Epithelial cell of esophagus (primary cell): ENCODE measurements at places on chromosomes 5 and 9.

DNA sequence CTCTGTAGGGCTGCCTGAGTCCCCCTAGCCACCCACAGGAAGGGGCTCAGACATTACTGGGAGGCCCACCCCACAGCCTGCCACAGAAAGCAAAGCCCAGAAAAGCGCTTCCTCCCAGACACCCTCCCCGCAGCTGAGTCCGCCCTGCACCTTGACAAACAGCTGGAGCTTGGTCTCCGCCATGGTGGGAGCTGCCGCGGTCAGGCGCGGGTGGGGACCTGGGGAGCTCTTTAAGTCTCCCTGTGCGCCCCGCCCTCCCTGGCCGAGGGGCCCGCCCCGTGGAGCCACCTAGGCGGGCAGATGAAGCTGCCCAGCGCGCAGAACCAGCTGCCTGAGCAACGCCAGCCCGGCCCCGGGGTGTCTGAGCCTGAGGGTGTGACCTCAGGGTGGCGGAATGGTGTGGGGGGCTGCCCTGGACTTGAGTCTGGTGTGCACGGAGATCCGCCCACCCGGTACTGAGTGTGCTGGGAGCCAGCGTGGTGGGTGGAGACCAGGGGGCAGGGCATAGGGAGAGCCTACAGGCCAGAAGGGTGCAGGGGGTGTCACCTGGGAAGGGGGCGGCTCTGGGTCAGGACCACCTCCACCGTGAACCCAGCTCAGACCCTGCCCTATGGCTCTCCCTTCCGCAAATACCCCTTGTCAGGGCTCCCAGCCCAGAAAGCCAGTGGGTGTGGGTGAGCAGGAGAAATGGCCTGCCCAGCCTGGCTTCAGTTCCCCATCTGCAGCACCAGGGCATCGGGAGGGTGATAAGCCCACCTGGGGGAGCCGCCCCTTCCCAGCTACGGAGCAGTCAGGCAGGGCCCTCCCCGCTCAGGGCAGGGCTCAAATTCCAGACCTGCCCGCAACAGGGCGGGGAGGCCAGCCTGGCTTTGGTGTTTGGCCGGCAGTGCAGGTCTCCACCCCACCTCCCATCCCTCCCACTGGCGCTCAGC, at the start of gene CLIC3:
TSS of gene CLIC3 (minus strand) at position 208 of the 932 bp plus-strand sequence. CDS start at position 183, 25 bp downstream.
- peak; percentile 34 for DNase-seq

DNA sequence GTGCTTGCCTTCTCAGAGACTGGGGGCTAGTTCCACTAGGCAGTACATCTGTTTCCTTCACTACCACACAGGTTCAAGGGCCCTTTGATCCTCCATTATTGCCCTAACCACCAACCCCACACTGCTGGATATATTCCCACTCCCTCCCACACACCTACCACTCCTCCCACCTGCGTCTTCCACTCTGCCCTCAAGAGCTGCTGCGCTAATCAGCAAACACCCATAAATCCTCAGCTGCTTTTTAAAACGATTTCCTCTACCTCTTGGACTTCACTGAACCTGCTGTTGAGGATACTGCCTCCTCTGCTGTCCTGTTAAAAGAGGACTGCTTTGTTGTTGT, 120.9 kb downstream of the MAPKAP1 start:
- DNase-seq, result no peak

- no peak for DNase-seq
Observed at GRCh38 chr5:57311251-57311650, 137.4 kb downstream of the GPBP1 start.

DNA sequence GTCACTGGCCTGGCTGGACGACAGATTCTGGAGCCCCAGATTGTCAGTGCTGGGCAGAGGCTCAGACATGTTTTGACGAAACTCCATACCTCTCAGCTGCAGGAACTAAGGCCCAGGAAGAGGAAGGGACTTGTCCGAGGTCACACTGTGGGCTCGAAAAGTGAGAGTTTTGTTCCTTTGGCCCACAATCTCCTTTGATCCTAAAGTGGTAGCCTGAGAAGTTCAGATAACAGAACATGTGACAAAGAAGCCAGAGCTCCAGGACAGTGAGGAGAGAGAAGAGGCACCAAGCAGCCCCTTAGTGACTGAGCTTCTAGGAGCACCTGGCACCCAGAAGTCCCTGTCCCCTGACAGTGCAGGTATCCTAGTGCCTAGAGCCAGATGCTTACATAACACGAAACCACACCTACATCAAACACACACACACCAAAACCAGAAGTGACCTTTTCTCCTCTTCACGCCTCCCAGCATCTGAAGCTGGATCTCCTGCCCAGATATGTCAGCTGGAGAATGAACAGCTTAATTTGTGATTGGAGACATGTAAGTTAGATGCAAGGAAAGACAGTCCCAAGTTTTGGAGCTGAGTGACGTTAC, 88.9 kb downstream of the ADRB2 start:
- DNase-seq, result peak; percentile 52

- no peak for DNase-seq
Observed at GRCh38 chr5:156036640-156037039, 290.3 kb upstream of the SGCD start.

- no peak for DNase-seq
Observed at GRCh38 chr5:10836986-10837385, 76.0 kb upstream of the DAP start.

- DNase-seq, result no peak
Observed at GRCh38 chr9:124399323-124399967, 15.8 kb downstream of the PSMB7 start.

DNA sequence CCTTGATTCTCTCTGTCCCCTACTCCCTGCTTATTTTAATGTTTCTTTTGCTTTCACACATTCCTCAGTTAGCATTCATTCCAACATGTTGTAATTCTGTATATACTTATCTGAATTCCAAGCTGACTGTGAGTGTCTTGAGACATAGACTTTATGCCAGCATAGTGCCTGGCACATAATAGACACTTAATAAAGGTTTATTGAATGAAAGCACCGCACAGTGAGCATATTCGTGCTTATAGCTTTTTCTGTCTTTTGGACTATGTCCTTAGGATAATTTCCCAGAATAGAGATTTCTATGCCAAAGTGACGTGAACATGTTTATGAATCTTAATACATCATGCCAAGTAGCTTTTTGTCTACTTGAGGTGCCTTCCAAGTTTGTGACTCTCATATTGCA, 174.6 kb downstream of the CD180 start:
- peak; percentile 58 for DNase-seq

GRCh38 chr5:175857986-175858385, 13.4 kb upstream of the CPLX2 start:
- no peak for DNase-seq

DNA sequence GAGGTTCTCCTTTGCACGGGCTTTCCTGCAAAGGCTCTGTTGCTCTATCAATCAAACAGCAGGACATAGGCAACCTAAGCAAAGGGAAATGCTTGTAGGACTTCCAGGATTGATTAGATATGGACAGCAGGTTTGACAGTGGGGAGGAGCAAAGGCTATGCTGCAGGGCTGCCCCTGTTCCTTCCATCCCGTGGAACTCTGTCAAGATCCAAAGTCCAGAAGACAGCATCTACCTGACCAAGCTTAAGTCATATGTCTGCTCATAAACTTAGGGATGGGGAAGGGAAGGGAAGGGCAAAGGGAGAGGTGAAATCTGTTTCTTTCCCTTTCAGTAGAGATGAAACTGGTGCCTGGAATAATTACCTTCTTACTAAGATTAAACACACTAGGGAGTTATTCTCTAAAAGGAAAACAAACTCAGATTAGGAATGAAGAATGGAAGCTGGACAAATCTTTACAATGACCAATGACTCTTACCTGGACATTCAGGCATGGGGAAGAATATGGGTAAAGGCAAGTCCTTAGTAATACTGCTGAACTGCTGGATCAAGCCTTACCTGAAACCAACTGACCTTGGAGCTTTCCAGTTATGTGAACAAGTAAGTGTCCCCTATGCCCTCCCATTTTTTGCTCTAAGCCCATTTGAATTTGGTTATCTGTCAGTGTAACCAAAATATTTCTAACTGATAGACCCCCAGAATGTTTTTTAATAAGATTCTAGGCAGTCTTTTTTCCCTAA, 8.4 kb upstream of the ACOT12 start:
- DNase-seq, result no peak

- DNase-seq, result no peak
Observed at GRCh38 chr9:123682746-123683145, 247.2 kb downstream of the DENND1A start.

GRCh38 chr9:36969216-36969771, 64.8 kb downstream of the PAX5 start:
- no peak for DNase-seq

DNA sequence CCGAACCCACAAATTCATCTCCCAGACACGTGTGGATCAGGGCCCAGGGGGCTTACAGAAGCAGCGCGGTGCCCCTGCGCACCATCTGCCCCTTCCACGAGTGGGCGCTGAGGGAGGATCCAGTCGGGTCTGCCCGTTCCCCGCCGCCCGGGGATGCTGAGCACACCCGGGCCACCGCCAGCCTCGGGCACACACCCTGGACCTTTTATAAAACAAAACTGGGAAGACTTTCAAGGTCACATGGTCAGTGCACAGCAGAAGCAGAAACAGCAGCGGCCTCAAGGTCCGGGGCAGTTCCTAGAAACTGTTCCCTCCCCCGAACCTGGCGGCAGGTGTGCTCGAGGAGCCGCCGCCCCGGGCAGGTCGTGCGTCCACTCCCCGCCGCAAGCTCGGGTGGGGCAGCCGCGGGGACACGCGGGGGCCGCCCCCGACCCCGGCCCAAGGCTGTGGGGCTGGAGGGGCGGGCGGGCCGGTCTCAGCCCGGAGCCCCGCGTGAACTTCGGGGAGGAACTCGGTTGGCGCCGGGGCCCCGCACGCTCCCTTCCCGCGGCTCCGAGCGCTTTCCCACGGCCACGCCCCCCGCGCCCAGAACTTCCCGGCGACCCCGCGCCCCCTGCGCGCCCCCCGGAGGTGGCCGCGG, 633 bp upstream of the PPP1R26 start:
- DNase-seq, result peak; percentile 24

DNA sequence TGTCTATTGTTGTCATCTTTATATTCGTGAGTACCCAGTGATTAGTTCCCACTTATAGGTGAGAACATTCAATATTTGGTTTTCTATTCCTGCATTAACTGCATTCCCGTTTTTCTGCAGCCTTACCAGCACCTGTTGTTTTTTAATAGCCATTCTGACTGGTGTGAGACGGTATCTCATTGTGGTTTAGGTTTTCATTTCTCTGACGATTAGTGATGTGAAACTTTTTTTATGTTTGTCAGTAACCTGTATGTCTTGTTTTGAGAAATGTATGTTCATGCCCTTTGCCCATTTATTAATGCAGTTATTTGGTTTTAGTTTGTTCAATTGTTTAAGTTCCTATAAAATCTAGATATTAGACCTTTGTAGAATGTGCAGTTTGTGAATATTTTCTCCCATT, 546.0 kb upstream of the RORB start:
- no peak for DNase-seq

DNA sequence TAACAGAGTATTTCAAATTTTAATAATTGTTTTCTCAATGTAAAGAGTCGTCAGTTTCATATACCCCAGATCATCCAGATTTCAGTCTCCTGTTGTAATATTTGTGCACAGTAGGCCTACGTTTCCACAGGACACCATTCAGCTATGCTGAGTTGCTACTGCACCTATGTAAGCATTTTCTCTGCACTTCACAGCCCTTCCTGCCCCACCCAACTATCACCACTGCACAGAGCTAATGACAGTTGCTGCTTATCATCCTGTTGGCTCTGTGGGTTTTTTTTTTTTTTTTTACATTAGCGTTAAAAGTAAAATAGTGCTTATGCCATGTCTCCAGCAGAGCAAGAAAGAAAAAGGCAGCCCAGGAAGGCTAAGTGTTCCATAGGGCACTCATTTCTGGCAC, 5.9 kb upstream of the PRKACG start:
- DNase-seq, result no peak

DNA sequence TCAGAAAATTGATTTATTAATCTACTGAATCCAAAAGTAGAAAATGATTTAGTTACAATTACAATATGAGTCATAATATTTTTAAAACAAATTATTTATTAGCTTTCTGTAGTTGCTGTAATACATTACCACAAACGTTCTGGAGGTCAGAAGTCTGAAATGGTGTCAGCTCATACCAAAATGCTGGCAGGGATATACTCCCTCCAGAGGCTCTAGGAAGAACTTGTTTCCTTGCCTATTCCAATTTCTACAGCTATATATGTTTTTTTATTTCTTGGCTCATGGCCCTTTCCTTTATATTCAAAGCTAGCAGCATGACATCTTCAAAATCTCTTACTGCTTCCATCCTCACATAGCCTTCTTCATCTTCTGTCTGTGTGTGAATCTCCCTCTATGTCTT, 667.9 kb upstream of the ITGA1 start:
- DNase-seq, result no peak

- no peak for DNase-seq
Observed at GRCh38 chr9:72256931-72257330, 107.7 kb downstream of the GDA start.

- no peak for DNase-seq
Observed at GRCh38 chr9:95420518-95420917, 96.3 kb downstream of the PTCH1 start.

- DNase-seq, result no peak
Observed at GRCh38 chr5:95358848-95359247, 32.3 kb upstream of the FAM81B start.

DNA sequence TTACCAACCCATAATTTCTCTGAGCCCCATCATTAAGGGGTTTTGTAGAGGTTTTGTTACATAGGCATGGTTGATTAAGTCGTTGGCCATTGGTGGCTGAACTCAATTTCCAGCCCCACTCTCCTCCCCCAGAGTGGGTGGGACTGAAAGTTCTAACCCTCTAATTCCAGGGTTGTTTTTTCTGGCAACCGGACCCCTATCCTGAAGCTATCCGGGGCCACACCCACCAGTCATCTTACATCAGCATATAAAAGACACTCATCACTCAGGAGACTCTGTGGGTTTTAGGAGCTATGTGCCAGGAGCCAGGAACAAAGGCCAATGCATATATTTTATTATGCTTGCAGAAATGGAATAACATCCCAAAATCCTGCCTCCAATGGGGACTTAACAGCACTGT, 186.0 kb downstream of the NXNL2 start:
- no peak for DNase-seq

GRCh38 chr9:84271531-84271900, 69.0 kb downstream of the SLC28A3 start:
- peak; percentile 29 for DNase-seq

GRCh38 chr5:156838961-156839360, 11.1 kb upstream of the PPP1R2B start:
- no peak for DNase-seq

GRCh38 chr5:95352691-95353090, 38.5 kb upstream of the FAM81B start:
- DNase-seq, result no peak
